ENCODE measurements at places on chromosomes 2 and 18.

DNA sequence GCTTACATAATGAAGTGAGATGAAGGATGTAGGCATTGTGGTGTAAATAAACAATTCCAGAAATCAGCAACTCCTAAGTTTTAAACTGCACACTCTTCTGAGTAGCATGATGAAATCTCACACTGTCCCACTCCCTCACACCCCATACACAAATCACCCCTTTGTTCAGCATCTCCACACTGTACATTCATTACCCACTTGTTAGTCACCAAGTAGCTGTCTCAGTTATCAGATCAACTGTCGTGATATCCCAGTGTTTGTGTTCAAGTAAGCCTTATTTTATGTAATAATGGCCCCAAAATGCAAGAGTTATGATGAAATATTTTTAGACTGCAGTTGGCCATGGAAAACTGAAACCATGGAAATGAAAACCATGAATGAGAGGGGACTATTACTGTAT lies 135.7 kb downstream of the GRB14 start:
- no peak for DNase-seq

DNA sequence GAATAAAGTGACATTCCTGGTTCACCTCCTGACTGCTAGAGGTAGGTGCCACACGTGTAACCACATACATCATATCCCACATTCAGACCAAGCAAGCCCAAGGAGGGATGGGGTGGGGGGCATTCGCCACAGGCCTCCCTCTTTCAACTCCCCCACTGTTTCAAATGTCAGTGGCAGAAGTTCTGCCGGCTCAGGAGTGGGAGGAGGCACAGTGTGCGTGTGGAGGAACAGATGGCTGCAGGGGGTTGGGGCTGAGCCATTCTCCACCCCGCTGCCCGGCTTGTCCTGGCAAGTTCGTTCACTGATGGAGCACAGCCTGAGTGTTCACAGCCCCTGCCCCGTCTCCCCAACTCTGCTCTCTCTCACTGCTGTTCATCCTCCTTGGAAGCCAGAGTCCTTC lies 75.4 kb upstream of the TANC1 start:
- no peak for DNase-seq

DNA sequence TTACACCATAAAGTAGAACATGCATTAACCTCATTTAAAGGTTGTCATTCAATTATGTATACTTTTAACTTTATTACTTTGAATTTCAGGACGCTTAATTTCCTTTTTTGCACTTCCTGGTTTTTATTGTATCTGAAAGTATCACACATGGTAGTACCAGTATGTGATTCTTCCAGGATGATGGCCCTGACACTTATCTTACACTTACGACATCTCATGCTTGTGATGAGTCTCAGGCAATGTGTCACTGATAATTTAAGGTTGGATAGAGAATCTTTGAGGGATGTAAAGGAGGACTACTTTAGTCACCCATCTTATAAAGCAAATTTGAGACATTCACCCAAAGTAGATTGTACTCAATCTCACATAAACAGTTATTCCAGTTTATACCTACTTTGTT lies 74.9 kb downstream of the ABCA12 start:
- no peak for DNase-seq

GRCh38 chr2:153133716-153134115 lies 344.8 kb downstream of the RPRM start:
- no peak for DNase-seq

DNA sequence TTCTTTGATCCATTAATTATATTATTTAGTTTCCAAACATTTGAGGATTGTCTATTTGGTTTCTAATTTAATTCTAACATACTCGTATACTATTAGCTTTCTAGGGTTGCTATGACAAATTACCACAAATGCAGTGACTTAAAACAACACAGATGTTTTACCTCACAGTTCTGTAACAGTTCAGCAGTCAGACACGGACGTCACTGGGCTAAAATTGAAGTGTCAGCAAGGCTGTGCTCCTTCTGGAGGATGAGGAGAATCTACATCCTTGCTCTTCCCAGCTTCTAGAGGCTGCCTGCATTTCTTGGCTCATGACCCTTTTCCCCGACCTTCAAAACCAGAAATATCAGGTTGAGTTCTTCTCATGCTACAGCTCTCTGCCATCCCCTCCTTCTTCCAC lies 117.6 kb downstream of the TFCP2L1 start:
- no peak for DNase-seq

GRCh38 chr2:62192811-62193210 lies 3.1 kb upstream of the B3GNT2 start:
- DNase-seq, result no peak

GRCh38 chr2:241321886-241322285 lies 6.2 kb downstream of the SEPTIN2 start:
- DNase-seq, result no peak

DNA sequence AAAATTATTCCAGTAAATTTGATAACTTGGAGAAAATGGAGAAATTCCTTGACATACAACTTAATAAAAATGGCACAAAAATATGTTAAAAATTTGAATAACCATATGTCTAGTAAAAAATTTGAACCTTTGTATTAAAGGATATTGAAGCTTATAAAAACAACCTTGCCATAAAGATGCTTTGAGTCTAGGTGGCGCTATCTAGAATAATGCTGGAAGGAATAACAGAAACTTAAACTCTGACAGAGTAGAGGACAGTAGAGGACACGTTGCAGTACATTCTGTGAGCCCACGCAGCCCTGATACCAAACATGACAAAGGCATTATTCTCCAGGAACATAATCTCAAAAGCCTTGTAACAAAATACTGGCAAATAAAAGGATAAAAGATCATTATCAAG lies 44.7 kb upstream of the ALKAL2 start:
- no peak for DNase-seq

- no peak for DNase-seq
Measured at GRCh38 chr2:35339211-35339610, 1016.4 kb upstream of the CRIM1 start.

GRCh38 chr2:2166881-2167280 lies 164.2 kb downstream of the MYT1L start:
- no peak for DNase-seq

- no peak for DNase-seq
Measured at GRCh38 chr2:104836265-104836664, 17.6 kb upstream of the POU3F3 start.

- DNase-seq, result no peak
Measured at GRCh38 chr2:32812316-32812715, 134.4 kb upstream of the LTBP1 start.

- no peak for DNase-seq
Measured at GRCh38 chr2:156340377-156340776, 7.9 kb upstream of the NR4A2 start.

- DNase-seq, result no peak
Measured at GRCh38 chr18:8625461-8626092, 16.3 kb downstream of the RAB12 start.

DNA sequence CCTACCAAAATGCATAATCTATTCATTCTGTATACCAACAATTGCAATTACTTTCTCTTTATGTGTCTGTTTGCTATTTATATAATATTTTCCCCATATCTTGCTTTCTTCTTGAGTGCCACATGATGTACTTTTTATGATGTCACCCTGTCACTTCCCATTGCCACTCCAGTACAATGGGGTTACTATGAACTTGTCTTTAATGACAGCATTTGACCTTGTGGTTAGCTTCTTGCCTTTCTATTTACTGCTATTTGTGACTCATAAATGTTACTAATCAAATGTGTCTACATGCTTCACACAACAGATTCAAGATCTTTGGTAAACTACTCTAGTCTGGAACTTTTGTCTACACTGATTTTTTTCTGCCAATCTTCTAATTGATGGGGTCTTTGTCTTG lies 486.3 kb downstream of the NR4A2 start:
- DNase-seq, result no peak

DNA sequence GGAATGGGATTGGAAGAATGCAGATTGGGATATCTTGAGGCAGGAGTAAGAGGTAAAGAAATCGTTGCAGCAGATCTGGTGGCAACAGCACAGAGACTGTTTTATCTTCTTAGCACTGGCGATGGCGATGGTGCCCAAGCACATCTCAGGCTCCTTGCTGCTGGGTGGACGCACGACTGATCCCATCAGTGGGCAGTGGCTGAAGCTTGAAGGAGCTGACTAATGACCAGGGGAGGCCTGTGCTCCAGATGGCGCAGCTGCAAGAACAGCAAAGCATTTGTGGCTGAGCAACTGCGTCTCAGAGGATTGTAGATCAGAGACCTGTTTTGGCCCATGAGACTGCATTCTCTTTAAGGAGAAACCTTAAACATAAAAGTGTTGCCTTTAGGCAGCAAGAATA lies 54.6 kb downstream of the GALR1 start:
- no peak for DNase-seq

DNA sequence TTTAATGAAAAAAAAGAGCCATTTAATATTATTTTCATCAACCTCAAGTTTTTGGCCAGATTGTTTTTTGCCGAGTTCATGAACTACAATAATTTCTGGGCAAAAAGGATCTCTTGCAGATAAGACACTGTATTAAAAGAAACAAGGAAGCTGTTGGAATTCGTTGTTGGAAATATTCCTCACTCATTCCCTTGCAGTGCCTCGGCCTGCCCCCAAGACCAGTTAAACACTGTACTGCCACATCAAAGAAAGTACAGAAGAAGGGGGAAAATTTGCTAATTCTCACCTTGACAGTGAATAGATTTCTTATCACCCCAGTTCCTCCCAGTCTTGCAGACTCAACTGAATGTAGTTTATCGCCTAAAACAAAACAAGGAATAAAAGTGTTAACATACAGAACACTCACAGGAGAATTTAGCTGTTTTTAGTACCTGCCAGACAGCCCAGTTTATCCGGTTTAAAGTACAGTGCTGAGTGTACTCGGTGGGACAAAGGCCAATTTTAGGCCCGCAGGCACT lies 1.2 kb downstream of the IDH1 start:
- no peak for DNase-seq

GRCh38 chr2:26034637-26034992 lies 731 bp downstream of the RAB10 start:
- DNase-seq, result no peak

DNA sequence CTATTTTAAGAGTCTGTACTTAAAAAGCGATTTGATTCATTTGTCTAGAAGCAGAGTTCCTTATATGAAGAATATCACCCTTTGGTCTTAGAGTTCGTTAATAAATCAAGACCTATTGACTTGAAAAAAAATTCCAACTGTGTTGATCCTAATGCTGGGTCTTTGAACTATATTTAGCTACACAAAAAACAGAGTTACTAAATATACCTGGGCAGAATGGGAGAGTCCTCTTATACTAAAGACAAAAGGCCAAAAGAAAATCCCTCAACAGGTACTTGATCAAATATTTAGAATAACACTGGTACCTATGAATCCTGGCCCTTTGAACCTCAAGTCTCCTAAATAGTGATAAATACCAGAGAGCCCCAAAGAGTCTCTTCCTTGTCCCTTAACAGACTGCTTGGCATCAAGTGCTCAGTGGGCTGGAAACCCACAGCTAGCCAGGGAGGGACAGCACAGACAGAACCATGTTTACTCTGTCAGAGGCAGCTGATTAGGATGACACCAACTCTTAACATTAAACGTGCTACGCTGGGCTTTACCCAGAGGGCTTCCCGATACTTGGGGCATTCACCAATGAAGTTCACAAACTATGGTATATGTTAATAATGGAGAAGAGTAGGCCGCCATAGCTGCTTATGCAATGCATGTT lies 95.1 kb downstream of the FIGN start:
- no peak for DNase-seq

GRCh38 chr2:58594175-58594574 lies 353.1 kb upstream of the FANCL start:
- no peak for DNase-seq

DNA sequence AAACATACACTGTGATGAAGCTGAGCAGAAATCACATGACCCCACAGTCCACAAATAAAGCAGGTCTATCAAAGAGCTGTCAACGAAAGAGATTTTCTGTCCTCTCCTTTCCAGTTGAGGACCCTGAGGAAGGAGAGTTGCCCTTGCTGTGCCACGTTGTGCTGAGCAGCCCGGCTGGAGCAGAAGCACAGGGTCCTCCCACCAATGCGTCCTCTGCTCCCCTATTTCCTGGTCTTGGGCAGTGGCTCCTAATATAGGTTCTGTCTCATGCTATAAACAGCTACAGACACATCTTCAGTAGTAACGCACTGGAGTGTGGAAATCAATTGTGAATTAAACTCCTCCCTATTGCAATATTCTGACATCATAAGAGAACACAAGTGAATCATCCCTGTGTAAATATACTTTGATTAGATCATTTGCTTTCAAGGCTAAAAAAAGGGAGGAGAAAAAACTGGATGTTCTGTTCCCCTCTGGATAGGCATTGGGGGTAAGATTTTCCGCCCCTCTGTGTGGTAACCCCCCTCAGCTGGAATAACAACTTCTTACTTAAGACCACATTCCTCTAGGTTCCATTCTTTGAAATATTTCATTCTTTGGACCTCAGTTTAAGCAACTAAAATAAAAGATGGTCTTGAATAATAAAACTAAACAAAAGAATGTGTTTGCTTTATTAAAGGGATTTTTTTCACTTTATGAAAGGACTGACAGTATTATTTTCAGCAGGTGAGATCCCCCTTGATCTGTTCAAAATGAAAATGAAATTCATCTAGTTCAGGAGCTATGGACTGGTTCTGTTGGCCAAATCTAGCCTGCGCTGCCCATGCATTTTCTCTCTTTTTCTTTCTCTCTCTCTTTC lies 8.3 kb upstream of the RHOB start:
- DNase-seq, result no peak

GRCh38 chr2:42086500-42086953 lies 38.7 kb downstream of the PKDCC start:
- DNase-seq, result no peak

DNA sequence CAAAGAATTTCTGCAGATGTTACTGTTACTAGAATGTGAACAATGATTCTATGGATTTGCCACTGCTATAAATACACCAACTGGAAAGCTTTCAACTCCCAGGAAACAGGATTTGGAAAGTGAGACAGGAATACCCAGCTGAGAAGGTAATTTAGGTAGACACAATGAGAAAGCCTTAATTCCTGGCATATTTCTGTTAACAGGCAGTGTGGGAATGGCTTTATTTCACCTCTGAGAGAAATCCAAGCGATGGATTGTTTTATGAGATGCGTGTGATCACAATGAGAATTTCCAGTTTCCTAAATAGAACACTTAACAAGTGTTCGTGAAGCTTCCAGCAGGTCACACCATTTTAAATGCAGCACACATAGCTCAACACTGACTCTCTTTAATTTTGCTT lies 133.0 kb downstream of the SLC8A1 start:
- DNase-seq, result no peak

DNA sequence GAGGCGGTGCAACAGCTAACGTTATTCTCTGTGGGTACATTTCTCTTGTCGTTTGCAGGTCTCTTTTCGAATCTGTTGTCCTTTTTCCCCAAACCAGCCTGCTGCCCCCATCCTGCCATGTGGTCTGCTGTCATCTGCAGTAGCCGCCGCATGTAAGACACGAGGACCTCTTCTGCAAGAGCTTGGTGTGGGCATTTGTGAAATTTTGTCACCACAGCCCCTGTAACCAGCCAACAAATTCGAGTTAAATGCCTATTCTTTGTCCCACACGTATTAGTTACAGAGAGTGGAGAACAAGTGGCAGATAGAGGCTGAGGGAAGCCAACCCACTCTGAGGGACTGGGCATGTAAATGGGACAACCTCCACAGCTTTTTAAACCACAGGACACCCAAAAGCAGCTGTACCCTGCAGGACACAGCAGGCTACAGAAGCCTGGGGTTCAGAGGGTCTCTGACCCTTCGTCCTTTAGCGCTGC lies 35.0 kb downstream of the ITGA6 start:
- no peak for DNase-seq
